Immature natural killer cell (primary cell): ENCODE measurements at places on chromosomes 11 and 22.

- no peak for DNase-seq
Observed at GRCh38 chr11:43447151-43447550, 88.4 kb downstream of the TTC17 start.

- no peak for DNase-seq
Observed at GRCh38 chr22:44291674-44292360, 20.9 kb downstream of the SHISAL1 start.

DNA sequence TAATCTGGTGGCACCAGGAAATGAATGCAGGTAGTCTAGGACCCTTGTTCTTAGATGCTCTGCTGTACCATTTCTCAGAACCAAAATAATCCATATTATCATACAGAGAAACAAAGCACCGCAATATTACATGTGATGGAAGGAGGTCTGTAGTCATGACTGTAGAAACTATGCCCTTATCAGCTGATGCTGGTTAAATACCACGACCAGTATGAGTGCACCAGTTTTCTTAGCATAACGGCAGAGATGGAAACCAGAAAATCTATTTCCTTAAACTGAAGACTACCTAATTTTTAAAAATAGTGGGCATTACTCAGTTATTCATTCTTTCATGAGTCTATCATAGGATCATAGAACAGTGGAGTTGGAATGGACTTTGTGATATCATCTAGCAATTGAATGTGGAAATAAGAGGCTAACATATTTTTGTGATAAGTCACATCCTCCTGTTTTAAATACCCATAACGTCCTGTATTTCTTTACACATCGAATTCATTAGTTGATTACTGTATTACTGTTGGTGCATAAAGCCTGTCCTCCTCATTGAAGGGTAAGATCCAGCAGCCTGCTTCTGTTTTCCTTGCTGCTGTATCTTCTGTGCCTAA is 15.1 kb downstream of the JHY start:
- no peak for DNase-seq

DNA sequence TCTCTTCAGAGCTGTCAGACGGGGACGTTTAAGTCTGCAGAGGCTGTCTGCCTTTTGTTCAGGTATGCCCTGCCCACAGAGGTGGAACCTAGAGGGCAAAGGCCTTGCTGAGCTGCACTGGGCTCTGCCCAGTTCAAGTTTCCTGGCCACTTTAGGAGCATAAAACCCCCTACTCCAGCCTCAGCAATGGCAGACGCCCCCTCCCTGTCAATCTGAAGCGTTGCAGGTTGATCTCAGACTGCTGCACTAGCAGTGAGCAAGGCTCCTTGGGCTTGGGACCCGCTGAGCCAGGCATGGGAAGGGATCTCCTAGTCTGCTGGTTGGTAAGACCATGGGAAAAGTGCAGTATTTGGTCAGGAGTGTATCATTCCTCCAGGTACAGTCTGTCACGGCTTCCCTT is 66.6 kb upstream of the TP53I11 start:
- DNase-seq, result no peak

- DNase-seq, result no peak
Observed at GRCh38 chr11:96238563-96239135, 104.3 kb downstream of the MAML2 start.

GRCh38 chr11:111945198-111945597 is 8.1 kb downstream of the DIXDC1 start:
- no peak for DNase-seq

DNA sequence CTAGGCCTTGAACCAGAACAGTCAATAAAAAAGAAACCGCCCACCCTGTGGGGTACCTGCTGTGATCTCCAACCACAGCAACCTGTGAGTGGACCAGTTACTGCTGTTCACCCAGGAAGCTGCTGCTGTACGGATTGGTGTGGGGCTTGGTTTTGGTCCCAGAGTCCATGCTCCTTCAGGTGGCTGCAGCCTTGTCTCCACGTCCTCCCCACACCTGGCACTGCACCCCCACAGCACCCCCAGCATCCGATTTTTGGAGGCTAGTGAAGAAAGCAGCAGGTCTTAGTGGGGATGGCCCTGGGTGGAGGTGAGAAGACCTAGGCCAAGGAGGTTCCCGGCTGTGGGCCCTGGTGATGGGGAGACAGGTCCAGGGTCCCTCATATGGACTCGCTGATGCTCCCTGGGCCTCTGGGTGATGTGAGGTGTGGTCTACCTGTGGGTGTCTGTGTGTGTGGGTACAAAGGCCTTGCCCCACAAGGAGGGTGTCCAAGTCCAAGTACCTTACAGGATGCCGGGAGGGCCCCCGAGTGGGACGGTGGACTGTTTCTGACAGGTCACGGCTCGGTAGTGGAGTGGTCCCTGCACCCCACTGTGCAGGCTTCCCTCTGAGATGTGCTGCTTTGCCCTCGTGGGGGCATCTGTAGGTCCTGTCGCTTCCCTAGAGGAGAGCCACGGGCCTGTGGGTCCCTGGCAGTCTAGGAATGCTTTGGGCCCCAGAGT is 283.4 kb downstream of the TBC1D22A start:
- DNase-seq, result no peak

- no peak for DNase-seq
Observed at GRCh38 chr11:14112721-14113120, 150.2 kb downstream of the SPON1 start.

DNA sequence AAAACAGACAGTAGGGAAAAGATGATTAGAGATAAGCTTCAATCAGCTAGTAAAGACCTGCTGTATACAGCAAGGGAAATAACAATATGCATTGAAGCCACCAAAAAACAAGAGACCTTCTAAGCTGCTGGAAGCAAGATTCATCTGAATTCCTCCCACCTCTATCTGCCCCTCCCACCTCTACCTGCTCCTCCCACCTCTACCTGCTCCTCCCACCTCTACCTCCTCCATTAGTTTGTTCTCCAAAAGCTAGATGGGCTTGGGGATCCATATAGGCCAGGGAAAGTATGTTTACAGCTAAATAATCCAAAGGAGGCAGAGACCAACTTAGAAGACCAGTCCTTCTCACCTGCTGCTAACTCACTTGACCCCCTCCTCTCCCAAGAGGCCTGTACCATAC is 33.2 kb downstream of the PAK1 start:
- no peak for DNase-seq

GRCh38 chr11:34425867-34426266 is 12.9 kb upstream of the CAT start:
- no peak for DNase-seq

DNA sequence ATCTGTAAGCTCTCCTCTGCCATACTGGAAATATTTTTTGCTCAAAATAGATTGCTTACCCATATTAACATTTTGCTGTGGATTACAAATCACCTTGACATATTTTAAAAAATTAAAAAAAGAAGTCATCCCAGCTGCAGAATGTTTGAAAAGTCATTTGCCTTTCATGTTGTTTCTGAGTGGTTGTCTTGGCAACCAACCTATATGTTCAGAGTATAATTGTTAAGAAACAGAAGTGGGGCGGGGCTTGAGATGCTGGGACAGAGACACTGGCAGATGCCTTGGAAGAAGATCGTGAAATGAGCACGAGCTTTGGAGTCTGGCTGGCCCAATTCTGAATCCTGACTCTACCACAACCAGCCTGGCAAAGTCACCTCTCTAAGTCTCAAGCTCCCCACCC is 348.2 kb downstream of the LARGE1 start:
- no peak for DNase-seq

DNA sequence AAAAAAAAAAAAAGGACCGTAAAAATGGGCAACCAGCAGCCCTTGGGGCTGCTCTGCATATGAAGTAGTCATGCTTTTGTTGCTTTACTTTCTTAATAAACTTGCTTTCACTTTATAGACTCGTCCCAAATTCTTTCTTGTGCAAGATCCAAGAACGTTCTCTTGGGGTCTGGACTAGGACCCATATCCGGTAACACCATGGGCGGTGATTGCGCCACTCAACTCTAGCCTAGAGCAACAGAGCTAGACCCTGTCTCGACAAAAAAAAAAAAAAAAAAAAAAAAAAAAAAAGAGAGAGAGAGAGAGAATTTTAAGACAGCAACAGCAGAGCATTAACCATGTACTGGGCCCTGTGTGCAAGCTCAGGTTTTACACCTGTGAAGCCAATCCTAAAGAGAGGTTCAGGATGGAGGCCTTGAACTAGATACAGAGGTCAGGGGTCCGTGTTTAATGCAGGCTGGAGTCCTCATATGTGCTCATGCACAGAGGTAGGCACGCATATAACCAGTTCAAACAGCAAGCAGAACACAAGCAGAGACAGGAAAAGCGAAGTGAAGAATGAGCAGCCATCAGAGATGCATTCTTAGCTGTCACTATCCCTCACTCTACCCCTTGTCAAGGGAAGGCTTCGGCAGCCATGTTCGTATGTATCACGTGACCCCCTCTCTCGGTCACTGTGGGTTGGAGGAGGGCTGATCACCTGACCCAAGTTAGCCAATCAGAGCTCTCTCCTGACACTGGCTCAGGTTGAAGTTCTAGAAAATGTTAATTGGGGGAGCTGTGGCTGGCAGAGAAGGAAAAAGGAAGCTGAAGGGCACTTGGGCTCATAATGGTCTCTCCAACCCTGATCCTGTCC is 16.7 kb upstream of the SYT12 start:
- DNase-seq, result no peak

- no peak for DNase-seq
Observed at GRCh38 chr11:104320097-104320496, 156.2 kb upstream of the PDGFD start.

DNA sequence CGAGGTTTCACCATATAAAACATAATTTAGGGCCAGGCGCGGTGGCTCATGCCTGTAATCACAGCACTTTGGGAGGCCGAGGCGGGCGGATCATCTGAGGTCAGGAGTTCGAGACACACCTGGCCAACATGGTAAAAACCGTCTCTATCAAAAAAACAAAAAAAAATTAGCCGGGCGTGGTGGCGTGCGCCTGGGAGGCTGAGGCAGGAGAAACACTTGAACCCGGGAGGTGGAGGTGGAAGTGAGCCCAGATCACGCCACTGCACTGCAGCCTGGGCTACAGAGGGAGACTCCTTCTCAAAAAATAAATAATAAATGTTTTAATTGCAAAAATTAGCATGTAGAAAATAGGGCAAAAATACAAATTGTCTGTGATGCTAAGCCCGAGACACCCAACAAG is 993 bp upstream of the SFI1 start:
- no peak for DNase-seq

GRCh38 chr22:45102896-45103420 is 60.8 kb upstream of the NUP50 start:
- DNase-seq, result no peak

- DNase-seq, result no peak
Observed at GRCh38 chr11:68163691-68164090, 42.5 kb upstream of the CHKA start.

DNA sequence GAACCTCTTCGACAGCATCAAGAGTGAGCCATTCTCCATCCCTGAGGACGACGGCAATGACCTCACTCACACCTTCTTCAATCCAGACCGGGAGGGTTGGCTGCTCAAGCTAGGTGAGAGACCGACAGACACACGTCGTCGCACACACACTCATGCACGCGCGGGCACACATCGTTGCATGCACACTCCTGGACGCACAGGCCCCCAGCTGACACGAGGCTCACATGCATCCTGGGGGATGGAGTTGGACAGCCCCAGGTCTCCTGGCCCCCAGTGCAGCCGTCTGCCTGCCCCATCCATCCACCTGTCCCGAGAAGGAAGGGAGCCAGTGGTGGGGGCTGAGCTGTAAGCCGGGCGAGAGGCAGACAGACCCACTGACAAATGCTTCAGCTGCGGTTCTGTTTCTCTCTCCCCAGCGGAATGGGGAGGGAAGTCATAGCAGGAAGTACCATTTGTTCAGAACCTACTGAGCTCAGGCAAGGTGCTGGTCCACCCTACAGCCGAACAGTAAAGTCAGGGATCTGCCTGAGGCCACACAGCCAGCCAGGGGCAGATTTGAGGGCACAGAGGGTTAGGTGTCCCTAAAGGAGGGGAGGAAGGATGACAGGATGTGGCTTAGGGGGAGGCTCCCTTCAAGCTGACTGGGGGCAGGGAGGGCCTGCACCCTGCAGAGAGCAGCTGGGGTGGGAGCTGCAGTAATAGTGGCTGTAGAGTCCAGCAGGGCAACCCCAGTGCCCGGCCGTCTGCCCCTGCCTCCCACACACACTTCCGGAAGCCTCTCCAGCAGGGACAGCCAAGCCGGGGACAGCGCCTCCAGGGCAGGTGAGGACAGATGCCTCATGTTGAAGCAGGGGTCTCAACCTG is 27.1 kb downstream of the CYTH4 start:
- peak; percentile 77 for DNase-seq

DNA sequence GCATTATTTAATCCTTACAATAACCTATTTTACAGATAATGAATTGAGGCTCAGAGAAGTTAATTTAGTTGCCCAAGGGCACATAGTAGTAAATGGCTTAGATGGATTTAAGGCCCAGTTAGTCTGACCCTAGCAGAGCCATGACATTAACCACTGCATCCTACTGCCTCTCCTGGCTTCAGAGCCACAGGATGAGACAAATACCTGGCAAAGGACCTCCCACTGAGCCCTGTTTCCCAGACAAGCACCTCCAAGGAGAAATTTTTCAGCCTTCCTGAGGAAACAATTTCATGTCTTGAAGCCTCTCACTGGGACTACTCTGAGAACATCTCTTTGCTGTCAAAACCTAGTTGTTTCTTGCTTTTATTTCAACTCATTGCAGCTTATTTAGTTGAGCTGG is 28.4 kb downstream of the IZUMO1R start:
- DNase-seq, result no peak

DNA sequence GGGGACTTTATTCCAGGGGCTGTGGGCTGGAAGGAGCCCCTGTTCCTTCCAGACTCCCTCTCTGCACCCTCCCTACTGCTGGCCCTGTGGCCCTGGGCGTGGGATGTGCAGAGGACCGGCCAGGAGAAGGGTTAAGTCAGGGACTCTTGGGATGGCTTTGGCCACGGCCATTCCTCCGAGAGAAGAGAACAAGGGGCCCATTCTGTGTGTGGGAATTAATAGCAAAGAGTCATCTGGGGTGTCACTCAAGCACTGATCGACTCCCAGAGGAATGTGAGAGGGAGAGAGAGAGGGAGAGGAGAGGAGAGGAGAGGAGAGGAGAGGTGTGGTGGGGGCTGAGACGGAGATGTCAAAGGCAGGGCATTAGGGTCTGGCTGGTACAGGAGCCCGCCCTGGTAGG is 14.2 kb upstream of the SOX10 start:
- DNase-seq, result no peak

DNA sequence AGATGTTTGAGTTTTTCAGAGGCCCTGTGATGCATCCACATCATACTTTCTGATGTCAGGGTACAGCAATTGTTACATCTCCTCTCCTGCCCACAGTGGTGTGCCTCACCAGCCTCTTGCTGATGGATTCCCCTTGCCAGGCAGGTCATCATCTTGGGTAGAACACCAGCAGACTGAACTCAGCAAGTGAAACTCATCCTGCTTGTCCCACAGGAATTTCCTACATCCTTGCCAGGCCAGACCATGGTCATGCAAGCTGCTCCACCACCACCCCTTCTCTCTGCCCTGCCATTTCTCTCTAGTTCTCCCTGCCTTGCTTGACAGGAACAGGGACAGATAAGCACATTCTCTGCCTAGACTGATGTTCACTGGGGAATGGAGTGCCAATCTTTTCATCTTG is 85.9 kb downstream of the PAX6 start:
- DNase-seq, result no peak
